Natural killer cell treated with Interleukin-12 subunit alpha and Interleukin-12 subunit beta and Interleukin-15 and Interleukin-18, amount 100 ng/mL, for 72 hours (primary cell): ENCODE measurements at places on chromosomes 2 and 18. TPM values are rescaled to one million over a fixed set of nuclear protein-coding genes. Genes with fewer than 3 reads are reported as not detected.

Gene POTEJ
- not detected for total RNA-seq

Gene CKAP2L
- total RNA-seq = 26.8 TPM

Gene CCDC150
- 43.5 TPM for total RNA-seq

Gene DSC3
- total RNA-seq = not detected

Gene FEV
- not detected for total RNA-seq

Gene RIT2
- total RNA-seq = not detected

Gene TTR
- total RNA-seq = not detected
